ENCODE measurements at places on chromosomes 4 and X.

DNA sequence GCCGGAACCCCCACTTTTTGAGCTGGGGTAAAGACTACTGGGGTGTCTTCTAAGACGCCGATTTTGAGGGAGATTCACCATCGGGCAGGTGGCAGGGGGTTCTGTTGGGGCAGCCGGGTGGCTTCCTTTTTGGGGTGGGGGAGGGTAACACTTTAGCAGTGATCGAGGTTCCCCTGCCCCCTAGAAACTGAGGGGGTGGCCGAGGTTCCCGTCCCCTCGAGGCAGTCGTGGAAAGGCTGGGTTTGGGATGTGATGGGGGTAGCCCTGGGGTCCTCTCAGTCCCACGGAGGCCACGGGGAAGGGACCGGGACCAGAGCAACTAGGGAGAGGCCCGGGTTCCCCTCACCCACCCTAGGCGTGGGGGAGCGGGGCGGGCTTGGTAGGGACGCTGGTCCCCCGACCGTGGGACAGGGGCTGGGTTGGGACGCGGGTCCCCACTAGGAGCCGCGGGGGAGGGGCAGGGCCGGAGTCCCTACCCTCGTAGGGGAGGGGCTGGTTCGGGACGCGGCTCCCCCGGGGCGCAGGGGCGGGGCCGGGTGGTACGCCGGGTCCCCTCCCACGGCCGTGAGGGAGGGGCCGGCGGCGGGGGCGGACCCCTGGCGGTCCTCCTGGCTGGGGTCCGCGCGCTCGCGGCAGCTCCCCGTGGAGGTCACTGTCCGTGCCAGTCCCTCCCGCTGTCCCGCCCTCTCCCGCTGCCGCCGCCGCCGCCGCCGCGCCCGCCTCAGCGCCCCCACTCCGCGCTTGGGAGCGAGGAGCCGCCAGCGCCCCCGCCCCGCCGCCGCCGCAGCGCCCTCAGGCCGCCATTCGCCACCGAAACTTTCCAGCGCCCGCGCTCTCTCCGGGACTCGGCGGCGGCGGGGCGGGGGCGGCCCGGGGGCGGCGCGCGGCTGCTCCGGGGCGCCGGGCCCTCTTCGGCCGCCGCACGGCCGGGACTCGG, at the start of gene TBL1X:
Gene TBL1X, plus strand, starts transcription at position 624 of the 937 bp plus-strand sequence. CDS start 188,529 bp downstream, outside the sequence.
- no peak for DNase-seq

GRCh38 chr4:113845138-113845537, 83.6 kb upstream of the CAMK2D start:
- no peak for DNase-seq

DNA sequence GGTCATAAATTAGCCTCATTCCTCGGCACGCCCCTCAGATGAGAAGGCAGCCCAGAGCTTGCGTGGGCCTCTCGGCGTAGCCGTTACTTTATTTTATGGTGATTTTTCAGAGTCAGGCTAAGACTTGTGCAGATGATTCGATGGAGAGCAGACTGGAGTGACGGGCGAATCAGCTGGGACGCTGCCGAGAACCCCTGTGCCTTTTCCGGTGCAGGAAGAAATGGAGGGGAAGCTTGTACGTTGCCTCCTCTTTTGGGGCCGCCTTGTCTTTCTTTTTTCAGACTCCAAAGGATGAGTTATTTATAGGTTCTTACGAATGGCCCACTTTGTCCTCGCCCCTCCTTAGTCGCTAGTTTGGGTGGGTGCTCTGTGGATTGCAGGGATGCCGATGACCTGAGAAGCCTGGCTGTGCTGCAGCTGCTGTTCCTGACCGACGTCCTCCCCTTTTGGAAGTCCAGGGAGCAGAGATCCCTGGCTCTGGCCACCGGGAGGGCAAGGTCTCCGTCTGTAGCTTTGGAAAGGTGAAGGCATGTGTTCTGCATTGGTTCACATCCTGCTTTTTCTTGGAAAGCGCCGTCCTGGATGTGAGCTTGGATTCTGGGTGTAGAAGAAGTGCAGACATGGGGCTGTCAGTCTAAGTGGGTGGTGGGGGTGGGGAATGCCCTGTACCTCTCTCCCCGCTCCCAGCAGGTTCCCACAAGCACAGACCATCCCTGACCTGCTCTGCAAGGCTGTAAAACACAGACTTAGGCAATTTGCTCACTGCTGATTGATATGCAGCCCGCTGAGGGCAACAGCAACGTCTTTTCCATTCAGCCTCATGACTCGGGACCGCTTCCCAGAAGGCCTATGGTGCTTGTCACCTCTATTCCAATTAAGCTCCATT, 9.3 kb downstream of the SORCS2 start:
- DNase-seq, result no peak

DNA sequence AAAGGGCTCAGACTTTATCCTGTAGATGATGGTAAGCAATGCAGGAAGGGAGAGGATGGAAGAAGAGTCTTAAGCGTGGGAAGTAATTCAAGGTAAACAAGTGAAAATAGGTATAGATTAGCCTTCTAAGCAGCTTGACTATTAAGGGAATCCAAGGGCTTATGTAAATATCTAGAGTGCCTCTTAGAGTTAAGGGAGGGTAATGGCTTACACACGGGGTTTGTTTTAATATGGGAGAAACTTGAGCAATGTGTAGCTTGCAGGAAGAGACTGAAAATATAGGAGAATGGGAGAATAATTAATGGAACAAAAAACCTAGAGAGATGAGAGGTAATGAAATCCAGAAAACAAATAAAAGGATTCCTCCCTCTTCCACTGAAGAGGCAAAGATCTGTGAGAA, 12.8 kb upstream of the SAP30 start:
- DNase-seq, result no peak

DNA sequence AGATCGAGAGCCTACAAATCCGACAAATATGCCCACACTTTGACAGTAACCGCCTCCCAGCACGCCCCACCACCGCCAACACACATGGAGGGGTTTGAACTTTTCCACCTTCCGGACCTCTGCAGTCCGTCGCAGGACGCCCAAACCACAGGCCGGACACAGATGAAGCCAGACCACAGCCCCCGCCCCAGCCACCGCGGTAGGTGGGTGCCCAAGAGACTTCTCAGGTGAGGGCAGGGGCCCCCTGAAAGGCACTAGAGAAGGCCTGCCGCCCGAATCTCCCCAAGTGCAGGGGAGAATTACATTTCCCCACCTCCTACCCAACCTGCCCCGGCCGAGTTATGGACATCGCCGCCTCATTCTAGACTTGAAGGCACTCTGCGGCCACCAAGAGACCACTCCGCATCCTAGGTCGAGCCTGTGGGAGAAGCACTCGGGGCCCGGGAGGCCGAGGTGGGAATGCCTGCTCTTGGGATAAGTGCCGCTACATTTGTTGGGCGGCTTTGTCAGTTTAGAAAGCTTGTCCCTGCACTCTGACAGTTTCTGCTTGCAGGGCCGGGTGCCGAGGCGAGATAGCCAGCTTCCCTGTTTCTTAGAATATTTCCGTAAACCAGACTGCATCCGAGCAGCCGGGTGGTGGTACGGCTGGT, 21.5 kb downstream of the HAND2 start:
- no peak for DNase-seq

GRCh38 chrX:49884290-49884862, 5.1 kb downstream of the USP27X start:
- peak; percentile 22 for DNase-seq

GRCh38 chrX:55451990-55452832, at the start of gene MAGEH1:
Gene MAGEH1, plus strand, starts transcription at chrX:55452127. Its CDS starts 248 bp downstream, at chrX:55452375.
- peak; percentile 76 for DNase-seq

DNA sequence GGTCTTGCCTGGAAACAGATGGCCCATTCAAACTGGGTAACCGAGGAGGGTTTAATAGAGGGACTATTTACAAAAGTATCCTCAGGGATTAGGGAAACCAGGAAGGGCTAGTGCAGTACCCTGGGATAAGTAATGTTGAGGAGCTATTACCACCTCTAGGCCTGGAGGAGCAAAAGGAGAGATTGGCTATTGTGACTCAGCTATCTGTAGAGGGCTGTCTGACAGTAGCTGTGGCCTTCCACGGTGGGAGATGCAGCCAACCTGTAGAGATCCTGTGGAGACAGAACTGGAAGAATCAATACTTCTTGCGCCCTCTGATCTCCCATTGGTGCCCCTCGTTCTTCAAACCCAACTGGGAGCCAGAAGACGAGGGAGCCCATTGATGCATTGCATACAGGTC, 34.1 kb upstream of the RPS6KA3 start:
- DNase-seq, result no peak
